ENCODE measurements at places on chromosomes 1 and 21.

GRCh38 chr1:199218065-199218464, 579.2 kb downstream of the PTPRC start:
- DNase-seq = no peak

DNA sequence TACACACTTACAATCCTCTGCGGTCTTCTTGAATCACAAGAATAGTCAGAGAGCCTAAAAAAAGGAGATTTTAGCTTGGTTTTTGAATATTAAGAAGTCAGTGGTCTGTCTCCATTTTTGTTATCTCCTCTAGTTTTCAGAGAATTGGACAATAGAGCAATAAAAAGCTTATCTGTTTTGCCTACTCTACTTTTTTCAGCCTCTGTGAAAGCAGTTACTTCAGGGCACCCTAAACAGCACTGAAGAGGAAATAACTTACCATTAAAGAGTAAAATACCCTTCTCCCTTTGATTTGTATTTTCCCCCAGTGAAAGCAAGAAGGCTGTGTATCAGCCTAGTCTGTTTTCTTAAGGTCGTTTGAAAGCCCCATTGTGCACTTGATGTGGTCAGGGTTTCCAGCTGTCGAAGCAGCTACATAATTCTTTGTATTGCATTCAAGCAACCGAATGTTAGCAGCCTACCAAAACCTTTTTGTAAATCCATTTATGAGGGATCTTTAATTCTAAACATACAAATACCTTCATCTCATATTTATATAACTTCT, 1.0 kb downstream of the NTMT2 start:
- DNase-seq = no peak

DNA sequence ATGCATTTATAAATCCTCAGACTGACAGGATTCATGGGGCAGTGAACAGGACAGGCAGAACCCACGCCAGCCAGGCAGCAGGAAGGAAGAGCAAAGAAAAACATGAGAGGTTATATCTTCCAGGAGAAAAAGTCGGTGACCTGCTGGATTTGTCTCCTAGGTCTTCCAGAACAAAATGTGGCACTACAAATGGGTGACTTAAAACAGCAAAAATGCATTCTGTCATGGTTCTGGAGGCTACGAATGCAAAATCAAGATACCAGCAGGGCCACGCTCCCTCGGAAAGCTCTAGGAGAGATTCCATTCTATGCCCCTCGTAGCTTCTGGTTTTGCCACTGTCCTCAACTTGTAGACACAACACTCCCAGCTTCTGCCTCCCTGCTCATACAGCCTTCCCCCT, 63.4 kb downstream of the PSMG1 start:
- no peak for DNase-seq

GRCh38 chr1:58629031-58629462, 52.0 kb upstream of the TACSTD2 start:
- DNase-seq = no peak

GRCh38 chr1:86468501-86468977, at the start of gene CLCA1:
Gene CLCA1, plus strand, starts transcription at chr1:86468927. Its CDS starts 45 bp downstream, at chr1:86468972.
- no peak for DNase-seq

GRCh38 chr21:28294051-28294450, 698.6 kb downstream of the LTN1 start:
- DNase-seq = no peak

DNA sequence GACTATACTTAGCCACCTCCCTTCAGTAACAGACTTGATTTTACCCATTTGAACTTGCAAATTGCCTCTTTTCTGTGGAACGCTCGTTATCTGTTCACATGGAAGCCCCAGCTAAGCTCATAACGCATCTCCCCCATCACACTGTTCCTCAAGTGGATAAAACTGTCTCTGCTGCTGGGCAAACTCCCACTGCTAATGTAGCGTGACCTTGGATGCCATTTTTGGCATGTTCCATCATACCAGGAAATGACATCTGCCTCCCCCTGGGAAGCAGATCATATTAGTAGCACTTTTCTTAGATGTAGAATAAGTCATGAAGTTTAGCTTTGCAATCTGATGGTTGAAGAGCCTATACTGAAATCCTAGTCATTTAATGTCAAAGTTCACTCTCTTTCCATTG, 528.7 kb upstream of the PLXNA2 start:
- no peak for DNase-seq

DNA sequence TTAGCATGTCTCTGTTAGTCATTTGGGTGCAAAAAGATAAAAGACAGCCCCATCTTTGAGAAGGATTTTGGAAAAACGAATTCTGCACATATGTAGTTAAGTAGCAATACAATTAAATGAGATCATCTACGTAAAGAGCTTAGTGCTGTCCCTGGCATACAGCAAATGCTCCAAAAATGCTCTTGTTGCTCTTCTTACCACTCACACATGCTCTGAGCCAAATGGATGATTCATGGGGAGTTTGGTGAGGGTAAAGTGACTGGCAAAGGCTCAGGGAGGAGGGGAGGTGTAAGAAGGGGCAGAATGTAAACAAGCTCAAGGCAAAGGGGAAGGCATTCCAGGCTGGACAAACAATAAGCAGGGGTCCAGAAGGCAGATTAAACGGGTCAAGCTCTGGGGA, 191.9 kb downstream of the AK5 start:
- DNase-seq = no peak

DNA sequence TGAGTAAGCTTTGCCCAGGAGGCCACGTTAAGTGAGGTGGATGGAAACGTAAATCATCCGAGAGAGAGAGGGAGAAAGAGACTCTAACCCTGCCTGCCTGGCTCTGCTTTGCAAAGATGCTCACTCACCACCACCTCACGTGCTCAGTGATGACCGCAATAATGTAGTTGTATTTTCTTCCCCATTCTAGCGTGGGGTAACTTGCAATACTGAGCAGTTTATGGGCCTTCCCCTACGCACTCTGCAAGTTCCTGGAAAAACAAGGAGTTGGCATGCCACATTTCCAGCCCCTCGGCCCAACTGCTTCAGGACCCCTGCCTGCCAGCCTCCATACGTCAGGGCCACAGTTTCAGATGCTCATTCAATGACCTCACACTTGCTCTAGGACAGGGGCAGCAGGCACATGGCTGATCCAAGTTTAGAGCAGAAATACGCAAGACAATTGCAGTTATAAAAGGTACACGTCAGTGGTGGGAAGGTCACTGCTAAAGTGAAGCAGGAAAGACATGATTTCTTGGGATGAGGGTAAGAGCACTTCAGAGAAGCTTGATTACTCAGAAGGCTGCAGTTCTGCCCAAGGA, 112.5 kb upstream of the RAB4A start:
- no peak for DNase-seq

GRCh38 chr21:25756190-25756932, 21.6 kb downstream of the GABPA start:
- DNase-seq = no peak

DNA sequence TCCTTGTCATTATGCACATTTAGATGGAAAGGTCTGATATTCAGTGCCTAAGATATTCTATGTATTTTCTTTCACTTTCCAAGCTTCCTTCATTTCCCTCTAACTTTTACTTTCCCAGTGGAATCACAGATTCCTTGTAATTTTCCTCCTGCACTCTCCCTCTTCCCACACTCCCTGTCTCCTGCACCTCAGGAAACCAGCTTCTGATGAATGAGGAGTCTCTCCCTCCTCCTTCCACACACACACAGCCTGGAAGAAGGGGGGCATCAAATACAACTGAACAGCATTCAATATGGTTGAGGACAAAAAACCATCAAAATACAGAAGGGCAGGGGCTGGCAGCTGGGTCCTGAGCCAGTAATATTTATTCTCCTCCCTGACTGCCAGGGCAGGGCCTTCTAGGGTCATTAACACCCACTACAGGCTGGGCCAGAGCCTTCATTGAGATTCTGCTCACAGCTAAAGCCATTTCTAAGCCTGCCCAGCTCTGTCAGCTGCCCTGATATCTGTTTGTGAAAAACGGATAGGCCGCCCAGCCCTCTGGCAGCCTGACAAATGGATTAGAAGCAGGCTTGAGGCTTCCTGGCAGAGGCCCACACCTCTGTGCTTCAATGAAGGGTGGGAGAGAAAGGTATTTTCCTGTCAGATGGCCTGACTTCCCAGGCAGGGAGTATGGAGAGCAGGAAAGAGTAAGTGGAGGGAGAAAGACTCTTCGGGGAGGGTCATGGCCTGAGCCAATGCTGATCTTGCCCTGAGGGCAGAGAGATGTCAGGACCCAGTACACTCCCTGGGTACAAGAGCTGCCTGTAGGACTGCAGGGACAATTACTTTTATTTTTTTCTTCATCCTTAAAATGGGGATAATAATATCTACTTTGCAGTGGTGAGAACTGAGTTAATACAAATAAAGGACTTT, 138.9 kb upstream of the SPATA6 start:
- DNase-seq = no peak

GRCh38 chr1:54962612-54963395, 17.6 kb upstream of the TMEM61 start:
- no peak for DNase-seq

DNA sequence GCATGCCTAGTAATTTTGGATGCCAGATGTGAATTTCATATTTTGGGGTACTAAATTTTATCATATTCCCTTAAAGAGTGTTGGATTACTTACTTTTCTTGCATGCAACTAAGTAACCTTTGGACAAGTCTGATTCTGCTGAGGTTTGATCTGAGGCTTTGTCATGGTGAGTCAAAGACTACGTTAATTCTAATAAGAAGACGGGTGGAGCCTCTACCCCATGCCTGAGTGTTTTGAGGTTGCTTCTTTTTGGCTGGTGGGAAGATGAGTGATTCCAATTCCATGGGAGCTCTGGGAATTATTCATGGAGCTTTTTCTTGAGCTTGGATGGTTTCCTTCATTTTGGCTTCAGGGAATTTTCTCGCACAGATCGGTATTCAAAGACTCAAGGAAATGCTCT, 11.6 kb upstream of the PCP4 start:
- no peak for DNase-seq

DNA sequence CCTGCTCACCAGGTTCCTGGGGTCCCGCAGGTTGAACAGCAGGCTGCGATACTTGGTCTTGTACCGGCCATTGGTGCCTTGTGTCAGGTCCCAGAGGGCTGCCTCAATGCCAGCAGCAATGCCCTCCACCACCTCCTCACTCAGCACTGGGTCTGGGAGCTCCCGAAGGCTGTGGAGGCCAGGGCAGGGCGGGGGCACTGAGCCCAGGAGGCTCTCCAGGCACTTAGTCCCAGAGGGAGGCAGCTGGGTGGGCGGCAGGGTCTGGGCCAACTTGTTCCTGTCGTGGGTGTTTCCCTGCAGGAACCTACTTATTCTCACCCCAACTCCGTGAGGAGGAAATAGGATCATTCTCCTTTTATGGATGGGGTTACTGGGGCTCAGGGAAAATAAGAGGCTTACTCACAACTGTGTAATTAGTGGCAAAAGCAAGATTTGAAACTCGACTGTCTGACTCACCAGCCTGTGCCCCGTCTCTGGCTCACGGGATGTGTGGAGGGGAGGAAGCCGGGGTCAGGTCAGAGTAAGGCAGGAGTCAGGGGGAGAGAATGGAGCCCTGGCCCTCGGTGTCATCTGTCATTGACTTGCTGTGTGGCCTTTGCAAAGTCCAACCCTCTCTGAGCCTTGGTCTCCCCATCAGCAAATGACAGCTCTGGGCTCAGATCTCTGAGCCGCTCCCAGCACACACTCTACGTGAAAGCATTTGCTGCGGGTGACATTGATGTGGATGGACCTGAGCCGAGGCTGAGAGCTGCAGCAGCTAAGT, 17.2 kb downstream of the SPOCD1 start:
- no peak for DNase-seq

- DNase-seq = no peak
These were observed 559.5 kb upstream of the CHRM3 start for GRCh38 chr1:238826891-238827290.

- DNase-seq = no peak
These were observed 498.7 kb downstream of the AMY1C start for GRCh38 chr1:104248385-104248784.

- no peak for DNase-seq
These were observed 15.5 kb downstream of the NT5C1A start for GRCh38 chr1:39656391-39656790.

DNA sequence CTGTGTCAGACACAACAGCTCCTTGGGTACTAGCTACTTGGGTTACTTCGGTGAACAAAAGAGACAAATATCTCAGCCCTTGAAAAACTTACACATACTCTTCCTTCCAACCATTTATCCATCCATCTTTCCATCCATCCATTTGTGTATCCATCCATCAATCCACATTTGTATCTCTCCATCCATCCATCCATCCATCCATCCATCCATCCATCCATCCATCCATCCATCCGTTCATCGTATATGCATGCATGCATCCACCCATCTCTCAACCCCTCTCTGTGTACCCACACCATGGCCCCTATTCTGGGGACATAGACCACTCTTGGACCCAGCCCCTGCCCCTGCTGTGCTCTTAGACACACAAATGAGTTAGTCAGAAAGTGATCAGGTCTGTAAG, 40.2 kb downstream of the FAAH start:
- DNase-seq = no peak

DNA sequence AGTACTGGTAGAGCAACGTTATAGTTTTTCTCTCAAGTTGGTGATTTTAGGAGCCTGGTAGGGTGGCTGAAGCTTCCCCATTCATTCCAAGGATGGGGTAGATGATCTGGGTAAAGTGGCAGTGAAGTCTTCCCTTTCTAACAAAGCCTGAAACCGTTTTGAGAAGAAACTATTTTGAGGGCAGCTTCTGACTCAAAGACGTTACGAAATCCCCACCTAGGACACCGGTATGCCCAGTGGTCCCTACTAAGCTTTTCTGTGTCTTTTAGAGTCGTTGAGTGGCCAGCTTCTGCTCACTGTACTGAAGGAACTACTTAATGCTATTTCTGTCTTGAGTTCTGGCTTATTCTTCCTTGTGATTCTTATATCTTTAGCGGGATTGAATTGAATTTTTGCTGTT, 1.4 kb downstream of the WDTC1 start:
- no peak for DNase-seq

GRCh38 chr21:43939443-43940328, 72.4 kb upstream of the TRAPPC10 start:
- no peak for DNase-seq

GRCh38 chr1:162551969-162552683, 9.4 kb upstream of the UAP1 start:
- no peak for DNase-seq

DNA sequence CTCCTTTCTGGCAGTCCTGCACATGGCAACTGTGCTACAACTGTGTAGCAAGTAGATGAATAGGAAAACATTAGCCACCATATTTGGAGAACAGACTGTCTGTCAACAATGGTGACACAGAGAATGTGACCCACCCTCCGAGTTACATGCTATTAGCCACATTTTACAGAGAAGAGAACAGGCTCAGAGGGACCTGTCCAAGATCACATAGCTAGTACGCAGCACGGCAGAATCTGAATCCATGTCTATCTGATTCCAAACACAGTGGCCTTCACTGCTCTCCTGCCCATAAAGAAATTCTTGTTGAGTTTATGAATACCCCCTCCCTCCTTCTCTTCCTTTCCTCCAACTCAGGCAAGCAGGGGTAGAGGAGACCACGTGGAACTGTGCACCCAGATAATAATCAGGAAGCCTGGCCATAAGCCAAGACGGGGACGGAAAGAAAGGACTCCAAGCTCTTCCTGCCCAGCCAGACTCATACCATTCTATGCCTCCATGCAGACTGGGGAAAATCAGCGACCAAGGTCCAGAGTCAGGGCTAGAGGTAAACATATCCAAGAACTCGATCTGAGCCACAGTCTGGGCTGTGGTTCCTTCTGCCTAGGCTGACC, 78.8 kb downstream of the TRABD2B start:
- DNase-seq = peak; percentile 40

All from HuH-7.5 (cell line).